GM10248 (cell line): ENCODE measurements at places on chromosomes 1 and 21.

- DNase-seq: no peak
Observed at GRCh38 chr1:15610167-15610566, 7.1 kb upstream of the DDI2 start.

- DNase-seq: no peak
Observed at GRCh38 chr1:25780318-25781129, 19.5 kb upstream of the SELENON start.

- DNase-seq: no peak
Observed at GRCh38 chr21:26550326-26550725, 22.8 kb downstream of the CYYR1 start.

GRCh38 chr1:56137090-56137489, 442.3 kb downstream of the PLPP3 start:
- no peak for DNase-seq

DNA sequence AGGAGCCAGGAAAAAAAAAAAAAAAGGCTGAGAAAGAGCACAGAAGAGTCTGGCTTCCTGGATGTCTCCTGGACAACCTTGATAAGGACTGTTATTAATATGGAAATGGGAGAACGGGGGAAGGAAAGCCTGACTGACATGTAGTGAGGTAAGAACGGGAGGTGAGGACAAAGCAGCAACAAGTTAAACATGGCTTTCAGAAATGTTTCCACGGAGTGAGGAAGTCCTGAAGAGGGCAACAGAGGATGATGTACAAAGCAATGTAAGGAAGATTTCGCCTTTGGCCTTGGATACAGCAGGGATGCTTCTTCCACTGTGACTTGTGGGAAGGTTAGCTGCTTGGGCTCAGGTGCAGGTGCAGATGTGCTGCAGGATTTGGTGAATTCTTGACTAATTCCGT, 11.9 kb upstream of the NIBAN1 start:
- DNase-seq: no peak

DNA sequence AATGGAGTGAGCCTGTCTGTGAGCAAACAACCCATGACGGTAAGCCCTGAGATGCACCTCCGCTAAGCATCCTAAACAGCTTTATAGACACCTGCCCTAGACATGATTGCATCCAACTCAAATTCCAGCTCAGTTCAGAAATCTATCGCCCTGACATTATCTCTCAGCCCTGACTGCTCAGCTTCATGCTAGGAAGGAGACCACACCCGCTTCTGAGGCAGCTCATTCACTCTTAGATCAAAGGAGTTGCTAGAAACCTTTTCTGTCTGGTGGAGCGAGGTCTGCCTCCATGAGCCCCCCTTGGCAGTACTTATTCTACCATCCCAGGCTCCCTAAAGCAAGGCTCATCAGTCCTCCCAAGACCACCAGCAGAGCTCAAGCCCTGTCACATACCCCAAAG, 17.0 kb downstream of the IL10RB start:
- no peak for DNase-seq

DNA sequence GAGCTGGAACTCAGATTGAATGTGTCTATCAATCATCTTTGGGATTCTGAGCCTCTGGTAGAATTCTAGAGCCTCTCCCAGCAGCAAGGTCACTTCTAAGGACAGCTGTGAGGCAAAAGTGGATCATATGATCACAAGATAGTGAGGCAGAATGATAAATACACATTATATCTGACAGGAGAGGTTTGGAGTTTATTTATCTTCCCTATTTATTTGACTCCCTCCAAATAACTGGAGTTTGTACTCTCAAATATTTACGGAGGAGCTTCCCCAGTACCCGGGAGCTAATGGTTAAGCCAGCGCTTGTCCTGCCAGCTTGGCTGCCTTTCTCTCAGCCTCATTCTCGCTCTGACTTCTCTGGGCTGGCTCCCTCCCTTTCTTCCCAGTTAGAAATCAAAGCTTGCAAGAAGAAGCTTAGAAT, 2.3 kb downstream of the HMGCS2 start:
- no peak for DNase-seq

- no peak for DNase-seq
Observed at GRCh38 chr1:9068981-9069325, 482 bp downstream of the SLC2A5 start.

DNA sequence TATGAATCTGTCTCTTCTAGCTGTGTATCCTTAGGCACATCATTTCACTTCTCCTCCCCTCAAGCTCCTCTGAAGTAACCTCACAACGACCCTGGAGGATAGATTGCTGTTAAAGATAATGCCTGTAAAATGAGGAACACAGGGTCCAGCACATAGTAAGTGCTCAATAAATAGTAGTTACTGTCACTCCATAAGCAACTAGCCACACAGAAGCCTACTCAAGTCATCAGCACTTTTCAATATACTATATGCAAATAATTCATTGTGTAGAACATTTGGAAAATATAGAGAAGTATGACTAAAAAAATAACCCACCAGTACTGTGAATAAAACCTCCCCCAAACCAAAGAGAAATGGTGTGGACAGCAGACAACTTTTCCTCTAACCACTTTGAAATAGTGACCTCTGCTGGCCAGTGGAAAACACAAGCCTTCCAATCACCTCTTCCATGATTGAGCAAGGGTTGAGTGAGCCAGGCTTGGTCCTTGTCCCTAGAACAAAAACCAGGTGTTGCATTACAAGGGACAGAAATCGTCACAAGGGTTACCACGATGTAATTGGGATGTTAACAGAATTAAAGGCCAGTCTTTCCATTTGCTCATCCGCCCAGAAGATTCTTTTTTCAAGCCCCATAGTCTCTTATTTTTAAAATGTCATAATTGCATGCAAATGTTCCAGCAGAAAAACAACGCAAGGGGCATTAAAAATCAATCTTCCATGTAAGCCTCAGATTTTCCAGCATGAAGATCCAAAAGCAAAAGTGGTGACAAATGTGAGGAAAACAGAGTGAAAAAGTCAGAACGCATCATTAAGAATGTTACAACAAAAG, 15.7 kb upstream of the GLIS1 start:
- DNase-seq: peak; percentile 58

DNA sequence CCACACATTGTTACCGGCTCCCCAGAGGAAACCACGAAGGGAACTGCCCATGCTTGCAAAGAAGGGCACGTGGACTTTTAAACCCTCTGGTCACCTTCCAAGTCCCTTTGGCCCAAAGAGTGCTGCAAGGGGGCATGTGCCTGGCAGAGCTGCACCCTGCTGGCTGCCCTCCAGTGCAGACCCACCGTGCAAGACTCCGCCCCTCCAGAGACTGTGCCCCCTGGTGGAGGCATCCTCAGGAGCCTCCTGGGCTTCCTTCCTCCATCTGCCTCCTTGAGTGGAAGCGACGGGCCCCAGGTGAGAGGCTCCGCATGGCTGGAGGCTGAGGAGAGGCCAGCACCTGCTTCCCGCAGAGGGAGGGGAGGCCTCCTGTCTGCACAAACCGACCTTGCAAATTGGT, 100.6 kb downstream of the CRYAA start:
- DNase-seq: peak; percentile 66

GRCh38 chr1:180672105-180672504, 40.3 kb downstream of the XPR1 start:
- DNase-seq: no peak

DNA sequence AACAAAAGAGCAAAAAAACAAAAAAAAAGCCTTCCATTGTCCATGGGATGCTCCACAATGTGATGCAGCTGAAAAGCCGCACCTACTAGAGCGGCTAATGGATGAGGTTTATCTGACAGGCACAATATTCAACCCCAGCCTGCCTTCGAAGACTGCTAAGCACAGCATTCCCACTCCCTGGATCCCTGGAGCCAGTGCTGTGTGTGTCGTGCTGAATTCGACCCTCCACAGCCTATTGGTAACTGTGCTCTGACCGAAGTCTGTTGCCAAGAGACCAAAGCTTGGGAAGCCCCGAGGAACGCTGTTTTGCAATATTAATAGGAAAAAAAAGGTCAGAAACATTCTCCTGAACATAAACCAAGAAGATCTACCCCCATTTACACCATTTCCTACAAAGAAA, 57.2 kb upstream of the PUM1 start:
- no peak for DNase-seq

DNA sequence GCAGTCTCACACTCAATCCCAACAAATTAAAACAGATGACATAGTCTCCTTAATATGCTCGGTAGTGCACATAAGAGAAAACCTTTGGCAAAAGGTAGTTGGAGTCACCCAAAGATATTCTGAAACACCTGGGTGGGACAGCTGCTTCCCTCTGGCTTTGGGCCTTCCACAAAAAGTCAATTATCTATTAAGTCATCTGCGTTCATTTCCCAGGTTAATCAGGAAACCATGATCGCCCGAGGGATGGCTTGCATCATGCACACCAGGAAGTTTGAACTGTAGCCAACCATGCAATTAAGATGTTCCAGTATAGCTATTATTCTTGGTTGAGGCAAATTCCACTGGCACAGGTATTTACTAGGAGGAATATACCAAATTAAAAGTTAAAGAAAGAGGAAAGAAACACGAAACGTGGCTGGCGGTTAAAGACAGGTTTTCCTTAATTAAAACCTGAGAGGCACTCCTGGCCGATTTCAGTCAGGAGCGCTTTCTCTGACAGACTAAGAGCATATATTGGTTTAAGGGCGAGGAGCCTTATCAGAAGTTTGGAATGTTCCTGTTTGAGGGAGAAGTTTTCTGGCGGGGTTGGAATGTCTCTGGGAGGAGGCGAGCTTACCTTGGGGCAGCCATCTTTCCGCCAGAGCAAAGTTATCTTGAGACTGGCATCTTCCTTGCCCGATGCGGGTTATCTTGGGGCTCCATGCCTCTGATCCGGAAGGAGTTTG, 19.9 kb downstream of the CLDN17 start:
- DNase-seq: no peak

DNA sequence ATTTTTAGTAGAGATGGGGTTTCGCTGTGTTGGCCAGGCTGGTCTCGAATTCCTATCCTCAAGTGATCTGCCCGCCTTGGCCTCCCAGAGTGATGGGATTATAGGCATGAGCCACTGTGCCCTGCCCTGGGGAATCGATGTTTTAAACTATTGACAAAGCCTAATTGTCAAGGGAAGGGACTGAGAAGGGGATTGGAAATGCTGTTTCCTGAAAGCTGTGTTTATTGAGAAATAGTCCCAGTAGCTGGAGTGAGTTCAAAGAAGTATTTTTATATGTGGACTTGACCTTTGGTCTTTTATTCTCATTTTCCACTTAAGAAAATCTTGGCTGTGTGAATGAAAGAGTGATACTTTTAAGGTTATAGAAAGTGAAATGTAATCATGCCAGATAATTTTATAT, 47.5 kb downstream of the KIF1B start:
- no peak for DNase-seq

DNA sequence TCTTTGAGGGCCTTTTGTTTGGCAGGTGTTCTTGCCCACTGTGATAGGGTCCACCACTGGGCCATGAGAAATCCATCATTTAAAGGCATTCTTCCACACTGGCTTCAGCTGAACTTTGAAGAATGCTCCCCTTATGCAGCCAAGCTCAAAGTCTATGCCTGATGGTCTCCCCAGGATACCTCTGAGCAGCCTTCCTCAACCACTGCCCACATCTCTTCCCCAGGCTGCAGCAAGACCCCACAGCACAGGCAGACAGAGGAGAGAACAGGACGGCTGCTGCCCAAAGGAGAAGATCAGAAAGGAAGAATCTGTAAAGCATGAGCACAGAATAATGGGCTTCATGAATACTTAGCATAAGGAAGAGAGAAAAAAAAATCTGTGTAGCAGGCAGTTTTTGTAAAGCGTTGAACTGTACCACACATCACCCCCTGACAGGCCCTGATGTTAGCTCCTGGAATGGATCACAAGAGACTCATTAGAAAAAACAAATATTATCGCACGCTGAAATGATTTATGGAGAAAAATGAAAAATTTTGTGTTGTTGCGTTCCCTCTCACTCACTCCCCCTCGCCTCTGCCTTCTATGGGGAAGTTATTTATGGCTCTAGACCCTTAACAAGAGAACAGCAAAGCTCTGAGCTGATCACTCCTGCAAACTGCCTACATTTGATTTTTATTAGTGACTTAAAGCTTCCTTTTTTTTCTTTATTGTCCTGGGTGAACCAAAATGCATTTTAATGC, 134.1 kb downstream of the TMEM53 start:
- no peak for DNase-seq

DNA sequence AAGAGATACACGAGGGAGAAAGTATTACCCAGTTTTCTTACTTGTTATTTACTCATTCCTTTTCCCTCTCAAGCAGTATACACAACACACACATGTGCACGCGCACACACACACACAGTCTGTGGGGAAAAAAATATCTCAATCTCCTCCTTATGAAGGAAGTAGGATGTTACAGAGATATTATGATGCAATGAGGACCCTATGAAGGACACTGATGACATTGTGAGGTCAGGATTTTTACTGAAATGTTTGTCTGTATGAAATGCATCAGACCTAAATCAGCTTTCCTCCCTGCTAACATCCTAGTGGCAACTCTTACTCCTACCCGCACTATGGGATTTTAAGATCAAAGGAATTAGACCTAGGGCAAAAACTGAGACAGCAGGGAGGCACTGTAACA, at the start of gene WDR64:
WDR64 (plus strand) TSS at position 270 of the 400 bp plus-strand sequence. CDS start 204 bp downstream, outside the sequence.
- DNase-seq: no peak

DNA sequence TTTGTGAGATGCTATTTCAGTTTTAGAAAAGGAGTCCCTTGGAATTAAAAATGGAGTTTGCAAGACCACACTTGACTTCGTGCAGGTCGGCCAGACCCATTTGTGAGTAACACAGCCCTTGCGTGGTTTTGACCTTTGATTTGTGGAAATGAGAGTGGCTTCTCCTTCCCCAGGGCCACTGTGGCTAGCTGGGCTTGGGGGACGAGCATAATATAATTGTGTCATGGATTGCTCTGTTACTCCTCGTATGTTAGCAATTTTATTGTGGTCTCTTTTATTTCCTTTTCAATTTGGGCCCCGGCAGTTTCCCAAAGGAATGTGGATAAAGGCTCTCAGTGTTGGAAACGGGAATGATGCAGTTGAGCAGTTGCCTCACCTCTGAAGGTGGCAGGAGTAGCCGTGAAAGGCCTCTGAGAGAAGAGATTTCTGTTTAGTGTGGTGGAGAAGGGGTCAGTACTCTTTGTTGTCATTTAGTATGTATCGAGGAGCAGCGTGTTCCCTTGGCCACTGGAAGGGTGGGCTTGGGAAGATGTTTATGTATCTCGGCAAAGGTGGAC, 194.6 kb downstream of the PBX1 start:
- DNase-seq: no peak
